Diencephalon (tissue), 1 donor: ENCODE measurements at places on chromosomes 16 and 17. TPM values are rescaled to one million over a fixed set of nuclear protein-coding genes. Genes with fewer than 3 reads are reported as not detected.

PPY gene
- not detected for total RNA-seq

TEPSIN gene
- 8.5 TPM for total RNA-seq

CCL17 gene
- total RNA-seq, result not detected

ST6GALNAC2 gene
- total RNA-seq, result 2.1 TPM

PNMT gene
- total RNA-seq, result 3.2 TPM

SLC9A5 gene
- total RNA-seq, result 2.8 TPM

SERPINF2 gene
- not detected for total RNA-seq

GRAP gene
- 4.8 TPM for total RNA-seq

AATK gene
- total RNA-seq, result 17.8 TPM

GLIS2 gene
- total RNA-seq, result 5.8 TPM

KCNJ16 gene
- 53.1 TPM for total RNA-seq

CDC6 gene
- total RNA-seq, result 4.8 TPM

GPR142 gene
- total RNA-seq, result not detected

CPNE7 gene
- 46.1 TPM for total RNA-seq

CDYL2 gene
- 24.9 TPM for total RNA-seq

MT1A gene
- not detected for total RNA-seq

OR3A3 gene
- total RNA-seq, result not detected

FOXF1 gene
- 0.92 TPM for total RNA-seq

ERI2 gene
- 31.8 TPM for total RNA-seq

ZPBP2 gene
- total RNA-seq, result not detected

TP53TG3 gene
- total RNA-seq, result not detected

SPIRE2 gene
- total RNA-seq, result 21.0 TPM

DGKE gene
- total RNA-seq, result 36.4 TPM

SMTNL2 gene
- 5.8 TPM for total RNA-seq

PFN1 gene
- total RNA-seq, result 78.0 TPM

SYNGR3 gene
- 112 TPM for total RNA-seq

MMP2 gene
- total RNA-seq, result 15.0 TPM

CACNA1H gene
- total RNA-seq, result 24.7 TPM

EPOP gene
- 0.92 TPM for total RNA-seq

ARHGAP44 gene
- 19.1 TPM for total RNA-seq

CD300E gene
- total RNA-seq, result not detected

BCO1 gene
- 0.46 TPM for total RNA-seq

TMEM235 gene
- total RNA-seq, result not detected

B4GALNT2 gene
- total RNA-seq, result under 0.01 TPM

EVI2A gene
- total RNA-seq, result 5.5 TPM

ZNF598 gene
- 7.8 TPM for total RNA-seq
